Hepatic stellate cell (primary cell): ENCODE measurements at places on chromosomes 6 and 20.

DNA sequence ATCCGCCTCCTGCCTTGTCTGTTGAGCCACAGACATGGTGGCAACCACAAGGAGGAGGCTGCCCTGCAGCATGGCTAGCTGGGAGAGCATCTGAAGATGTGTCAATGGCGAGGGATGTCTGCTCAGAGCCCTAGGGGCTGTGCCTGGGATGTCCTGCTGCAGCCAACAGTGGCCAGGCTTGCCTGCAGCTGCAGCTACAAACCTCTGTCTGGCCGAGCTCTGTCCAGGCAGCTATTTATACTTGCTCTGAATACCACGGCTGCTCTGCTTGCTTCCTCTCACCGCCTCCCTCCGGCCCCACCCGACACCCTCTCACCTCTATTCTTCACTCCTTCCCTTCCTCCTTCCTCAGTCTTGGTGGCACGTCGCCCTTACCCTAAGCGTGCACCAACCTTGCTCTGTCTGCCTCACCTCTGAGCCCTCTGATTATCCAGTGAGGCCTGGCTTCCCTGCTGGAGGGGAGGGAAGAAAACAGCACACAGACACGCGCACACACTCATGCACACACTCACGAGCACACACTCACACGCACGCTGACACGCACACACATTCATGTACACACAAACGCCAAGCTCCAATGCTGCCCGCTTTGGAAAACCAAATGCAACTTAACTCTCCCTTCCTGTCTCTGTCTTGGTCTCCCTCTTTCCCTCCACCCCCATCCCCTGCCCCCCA lies at the start of gene ANGPT4:
Gene ANGPT4 (minus strand): TSS at position 210 of the 675 bp plus-strand sequence. CDS start 120 bp downstream, at position 90.
- DNase-seq: peak; percentile 34

GRCh38 chr6:21836277-21836676 lies 242.7 kb downstream of the SOX4 start:
- DNase-seq: no peak

- DNase-seq: no peak
Observed at GRCh38 chr6:60952500-60952899, 1333.5 kb downstream of the KHDRBS2 start.

DNA sequence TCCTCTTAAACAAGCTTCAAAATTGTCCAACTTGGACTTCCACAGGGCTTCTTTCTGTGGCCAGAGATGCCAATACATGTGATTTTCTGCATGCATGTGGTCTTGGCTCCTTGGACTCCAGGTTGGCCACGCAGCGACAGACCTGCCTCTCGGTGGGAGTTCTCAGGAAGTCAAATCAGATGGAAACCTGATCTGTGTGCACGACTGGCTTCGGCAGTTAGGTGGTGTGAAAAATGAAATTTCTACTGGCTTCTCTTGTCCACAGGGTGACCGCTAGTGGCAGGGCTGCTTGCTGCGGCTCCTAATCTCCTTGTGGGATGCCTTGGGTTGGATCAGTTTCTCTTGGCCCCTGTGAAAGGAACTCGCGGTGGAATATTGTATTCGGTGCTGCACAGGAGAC lies 57.3 kb downstream of the PHACTR3 start:
- DNase-seq: no peak

GRCh38 chr6:107578642-107579341 lies 88.9 kb downstream of the SOBP start:
- DNase-seq: no peak

GRCh38 chr6:79665725-79666551 lies 34.8 kb downstream of the SH3BGRL2 start:
- no peak for DNase-seq
